ENCODE measurements at places on chromosomes 3 and 15.

- DNase-seq = no peak
Measured at GRCh38 chr3:45320986-45321385, 67.4 kb upstream of the LARS2 start.

GRCh38 chr15:51286816-51287215 lies 51.6 kb downstream of the CYP19A1 start:
- DNase-seq = no peak

DNA sequence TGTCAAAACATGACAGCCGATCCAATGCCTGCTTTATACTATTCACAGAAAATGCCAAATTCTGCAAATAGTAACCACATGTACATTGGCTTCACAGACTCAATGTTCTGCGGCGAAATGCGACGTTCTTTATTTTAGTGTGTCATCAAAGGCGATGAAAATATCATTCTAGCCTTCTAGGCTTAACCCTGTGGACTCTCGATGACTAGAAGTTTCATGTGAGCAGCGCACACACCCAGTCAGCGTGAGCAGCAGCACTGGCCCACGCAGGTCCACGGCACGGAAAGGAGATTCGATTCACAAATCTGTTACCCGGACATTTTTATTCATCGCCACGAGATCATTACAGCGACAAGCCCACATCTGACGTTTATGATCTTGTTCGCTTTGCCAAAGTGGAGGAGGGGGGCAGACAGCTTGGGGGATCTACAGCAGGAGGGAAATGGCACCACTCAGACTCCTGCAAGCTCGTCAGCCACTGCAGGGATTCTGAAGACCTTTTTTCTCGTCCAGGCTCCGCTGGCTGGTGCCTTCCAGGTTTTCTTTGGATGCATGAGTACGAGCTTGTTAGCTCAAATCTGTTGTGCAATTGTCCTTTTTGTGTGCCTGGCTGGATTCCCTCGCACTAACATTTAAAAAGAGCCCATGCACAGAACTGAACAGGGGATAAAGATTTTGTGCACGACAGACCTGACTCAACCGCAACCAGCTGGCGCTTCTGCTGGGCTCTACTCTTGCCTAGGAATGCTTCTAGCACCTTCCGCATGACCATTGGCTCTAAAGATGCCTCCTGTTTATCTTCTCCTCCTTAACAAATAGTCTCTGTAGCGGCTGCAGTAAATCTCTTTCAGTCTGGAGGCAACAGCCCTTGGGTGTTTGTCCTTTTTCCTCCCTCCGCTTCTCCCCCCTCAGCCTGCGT lies 938.4 kb downstream of the MCTP2 start:
- DNase-seq = no peak

DNA sequence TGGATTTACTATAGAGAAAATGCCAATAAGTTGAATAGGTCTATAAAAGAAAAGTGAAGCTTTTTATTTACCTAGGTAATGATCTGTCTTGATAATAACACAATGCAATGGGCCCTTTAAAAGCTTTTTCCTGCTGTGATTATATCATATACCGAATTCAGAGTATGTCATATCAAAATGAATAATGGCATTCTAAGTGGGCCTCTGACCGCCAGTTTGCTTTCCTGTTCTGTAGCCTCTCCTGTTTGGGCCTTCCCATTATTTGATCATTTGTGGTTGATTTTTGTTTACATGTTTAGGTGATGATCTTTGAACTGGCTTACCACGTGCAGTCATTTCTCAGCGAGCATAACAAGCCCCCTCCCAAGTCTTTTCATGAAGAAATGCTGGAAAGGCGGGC lies 14.9 kb downstream of the EIF2AK4 start:
- no peak for DNase-seq

GRCh38 chr15:81014446-81015093 lies 13.8 kb downstream of the TLNRD1 start:
- no peak for DNase-seq

- DNase-seq = no peak
Measured at GRCh38 chr3:58521917-58522631, 14.9 kb downstream of the ACOX2 start.

DNA sequence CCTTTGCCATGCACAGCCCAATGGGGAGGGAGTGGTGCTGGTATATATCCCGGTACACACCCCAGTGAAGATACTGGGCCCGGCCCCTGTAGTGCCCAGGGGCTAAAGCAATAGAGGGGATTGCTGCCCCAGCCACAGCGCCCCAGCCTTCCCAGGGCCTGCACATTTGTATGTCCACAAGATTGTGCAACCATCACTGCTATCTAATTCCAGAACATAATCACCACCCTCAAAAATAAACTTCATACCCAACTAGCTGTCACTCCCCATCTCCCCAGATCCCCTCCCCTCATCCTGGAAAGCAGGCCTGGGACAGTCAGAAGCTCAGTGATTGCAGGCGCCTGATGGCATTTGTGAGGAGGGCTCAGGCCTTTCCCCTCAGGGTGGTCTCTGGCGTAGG lies 13.5 kb downstream of the GNAI2 start:
- DNase-seq = no peak

Data from adrenal gland (tissue), 19 donors.